ENCODE measurements at places on chromosomes 3 and 15. TPM values are rescaled to one million over a fixed set of nuclear protein-coding genes. Genes with fewer than 3 reads are reported as not detected.

The NOX5 gene
- total RNA-seq = not detected

The CKMT1B gene
- 0.29 TPM for total RNA-seq

The P2RY1 gene
- 0.74 TPM for total RNA-seq

The SNURF gene
- total RNA-seq = 21.6 TPM

The ARPP21 gene
- total RNA-seq = not detected

The STOML1 gene
- 8.3 TPM for total RNA-seq

The TGM4 gene
- not detected for total RNA-seq

The TLE3 gene
- 70.8 TPM for total RNA-seq

The EIF4E3 gene
- total RNA-seq = 26.1 TPM

The TJP1 gene
- total RNA-seq = not detected

The HYKK gene
- 2.1 TPM for total RNA-seq

The GATA2 gene
- 0.24 TPM for total RNA-seq

The RCN2 gene
- total RNA-seq = 30.3 TPM

The EXD1 gene
- not detected for total RNA-seq

The ADIPOQ gene
- total RNA-seq = not detected

The GOLGA8T gene
- 0.21 TPM for total RNA-seq

The SLC28A2 gene
- not detected for total RNA-seq

The CELSR3 gene
- 18.6 TPM for total RNA-seq

The ZBED2 gene
- 122 TPM for total RNA-seq

The CDCP1 gene
- total RNA-seq = 0.82 TPM

The C3orf80 gene
- not detected for total RNA-seq

The FEZF2 gene
- not detected for total RNA-seq

The TEX55 gene
- total RNA-seq = not detected

The DLL4 gene
- not detected for total RNA-seq

The GCHFR gene
- 35.2 TPM for total RNA-seq

The CTDSPL2 gene
- total RNA-seq = 79.9 TPM

The MITF gene
- 0.25 TPM for total RNA-seq

The ANAPC13 gene
- 34.3 TPM for total RNA-seq

The CCR1 gene
- 0.14 TPM for total RNA-seq

The LRIG1 gene
- 8.2 TPM for total RNA-seq

The P4HTM gene
- 20.7 TPM for total RNA-seq

The HEMK1 gene
- total RNA-seq = 59.8 TPM

The ADAMTS17 gene
- 3.6 TPM for total RNA-seq

The NR1I2 gene
- 1.2 TPM for total RNA-seq

The SCN11A gene
- 0.12 TPM for total RNA-seq

The FOXL2 gene
- total RNA-seq = not detected

The IMPG2 gene
- 0.14 TPM for total RNA-seq

The GP9 gene
- total RNA-seq = not detected

The ETV5 gene
- total RNA-seq = 1.2 TPM

The HTR3D gene
- not detected for total RNA-seq

The MORC1 gene
- total RNA-seq = not detected

The MON1A gene
- 11.7 TPM for total RNA-seq

The ACOX2 gene
- not detected for total RNA-seq
